ENCODE measurements at places on chromosomes 3 and 15. TPM values are rescaled to one million over a fixed set of nuclear protein-coding genes. Genes with fewer than 3 reads are reported as not detected.

EEFSEC gene
- 16.7 TPM for polyA plus RNA-seq

IQCH gene
- polyA plus RNA-seq: 0.83 TPM

VEPH1 gene
- not detected for polyA plus RNA-seq

CSTA gene
- polyA plus RNA-seq: 4.6 TPM

KIF15 gene
- 0.22 TPM for polyA plus RNA-seq

BTLA gene
- not detected for polyA plus RNA-seq

MASP1 gene
- polyA plus RNA-seq: 126 TPM

RCCD1 gene
- polyA plus RNA-seq: 6.0 TPM

EBLN2 gene
- 0.80 TPM for polyA plus RNA-seq

INSYN1 gene
- 154 TPM for polyA plus RNA-seq

STXBP5L gene
- not detected for polyA plus RNA-seq

RAD51 gene
- polyA plus RNA-seq: not detected

EPHA3 gene
- polyA plus RNA-seq: 2.1 TPM

PEX5L gene
- polyA plus RNA-seq: 0.01 TPM

GPR27 gene
- polyA plus RNA-seq: 0.26 TPM

FEZF2 gene
- not detected for polyA plus RNA-seq

GP5 gene
- polyA plus RNA-seq: 0.01 TPM

GCSAM gene
- polyA plus RNA-seq: 0.04 TPM

RASGRP1 gene
- not detected for polyA plus RNA-seq

MCF2L2 gene
- 0.37 TPM for polyA plus RNA-seq

PPP1R14D gene
- not detected for polyA plus RNA-seq

CD80 gene
- 0.01 TPM for polyA plus RNA-seq

ULK3 gene
- polyA plus RNA-seq: 22.5 TPM

GPR149 gene
- polyA plus RNA-seq: not detected

AQP9 gene
- not detected for polyA plus RNA-seq
